ENCODE measurements at places on chromosomes 12 and 14. TPM values are rescaled to one million over a fixed set of nuclear protein-coding genes. Genes with fewer than 3 reads are reported as not detected.

GRCh38 chr14:61244009-61244408 is 37.1 kb downstream of the TMEM30B start:
- no peak for DNase-seq

- DNase-seq: no peak
Observed at GRCh38 chr14:94213741-94214140, 39.6 kb downstream of the PPP4R4 start.

- DNase-seq: no peak
Observed at GRCh38 chr12:16228067-16228466, 49.4 kb downstream of the SLC15A5 start.

DNA sequence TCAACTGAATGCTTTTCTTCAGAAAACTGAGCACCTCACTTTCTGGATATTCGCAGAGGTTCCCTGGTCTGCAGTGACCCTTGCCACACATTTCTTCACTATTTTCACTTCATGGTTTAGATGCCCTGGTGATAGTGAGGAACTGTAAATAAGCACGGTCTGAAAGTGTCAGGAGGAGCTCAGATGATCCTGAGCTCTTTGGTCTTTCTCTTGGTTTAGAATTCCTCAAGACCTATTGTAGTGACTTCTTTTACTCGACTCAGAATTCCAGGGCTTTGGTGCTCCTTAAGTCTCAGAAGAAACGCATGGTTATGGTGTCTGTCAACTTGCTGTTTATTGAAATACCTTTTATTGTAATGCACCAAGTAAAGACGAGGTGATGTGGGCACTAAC is 84.0 kb downstream of the SAMD4A start:
- DNase-seq: no peak

- DNase-seq: no peak
Observed at GRCh38 chr12:38392554-38393144, 76.1 kb downstream of the ALG10B start.

DNA sequence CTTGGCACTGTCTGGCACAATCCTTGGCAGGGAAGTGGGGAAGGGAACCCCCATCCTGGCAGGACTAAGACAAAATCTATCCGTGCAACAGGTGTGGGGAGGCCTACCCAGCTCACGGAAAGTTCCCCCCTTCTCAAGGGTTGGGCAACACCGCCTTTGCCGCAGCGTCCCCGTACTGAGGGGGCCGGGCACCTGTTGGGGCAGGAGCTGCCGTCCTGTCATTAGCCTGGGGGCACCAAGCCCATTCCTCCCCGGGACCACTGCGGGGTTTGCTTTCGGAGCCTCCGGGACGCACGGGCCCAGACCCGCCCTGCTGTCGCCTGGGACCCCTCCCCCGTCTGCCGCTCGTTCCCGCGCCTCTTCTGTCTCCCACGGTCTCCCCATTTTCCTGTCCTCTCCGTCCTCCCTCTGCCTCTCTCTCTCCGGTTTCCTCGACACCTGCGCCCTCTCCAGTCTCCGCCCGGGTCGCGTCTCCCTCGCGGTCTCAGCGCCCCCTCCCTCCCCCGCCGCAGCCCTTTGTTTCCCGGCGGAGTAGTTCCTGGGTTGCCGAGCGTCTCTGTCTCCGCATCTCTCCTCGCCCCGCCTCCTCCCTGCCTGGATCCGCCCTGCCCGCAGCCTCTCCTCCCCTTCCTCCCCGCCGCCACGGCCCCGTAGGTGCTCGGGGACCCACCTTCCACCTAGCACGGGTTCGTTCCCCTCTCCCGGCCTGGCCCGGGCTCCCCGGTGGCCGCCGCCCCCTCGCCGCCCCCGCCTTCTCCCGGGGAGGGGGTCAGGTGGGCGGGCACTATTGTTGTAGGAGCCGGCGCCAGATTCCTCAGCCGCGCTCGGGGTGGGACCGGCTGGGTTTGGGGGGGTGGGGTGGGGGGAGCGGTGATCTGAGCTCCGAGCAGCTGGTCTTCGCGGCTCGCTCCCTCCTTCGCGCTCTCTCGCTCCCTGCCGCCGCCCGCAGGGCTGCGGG is at the start of gene CACNB3:
TSS of gene CACNB3 (plus strand) at position 624 of the 958 bp plus-strand sequence. CDS start 434 bp downstream, outside the sequence.
- peak; percentile 89 for DNase-seq

- DNase-seq: no peak
Observed at GRCh38 chr12:27319409-27319808, 13.2 kb upstream of the BMAL2 start.

Gene LHX5
- total RNA-seq: not detected

Gene TAS2R9
- not detected for total RNA-seq

Gene LRP1
- total RNA-seq: 168 TPM

GRCh38 chr14:97411938-97412612 is 614.9 kb downstream of the VRK1 start:
- no peak for DNase-seq

Gene SDSL
- total RNA-seq: 5.2 TPM

Gene HOXC9
- total RNA-seq: 0.15 TPM

GRCh38 chr14:105940534-105941225 is 414.3 kb downstream of the TMEM121 start:
- no peak for DNase-seq

Gene HRK
- total RNA-seq: not detected

All from right cardiac atrium (tissue), 5 donors.